GM23338 (cell line): ENCODE measurements at places on chromosomes 4 and X.

- DNase-seq = no peak
These were observed 985.6 kb upstream of the PCDH7 start for GRCh38 chr4:29734343-29735213.

- no peak for DNase-seq
These were observed 3.0 kb upstream of the GUCY2F start for GRCh38 chrX:109484886-109485285.

GRCh38 chrX:40646489-40647306, 663 bp downstream of the CXorf38 start:
- peak; percentile 11 for DNase-seq

GRCh38 chrX:112819813-112820212, 20.8 kb downstream of the AMOT start:
- no peak for DNase-seq

DNA sequence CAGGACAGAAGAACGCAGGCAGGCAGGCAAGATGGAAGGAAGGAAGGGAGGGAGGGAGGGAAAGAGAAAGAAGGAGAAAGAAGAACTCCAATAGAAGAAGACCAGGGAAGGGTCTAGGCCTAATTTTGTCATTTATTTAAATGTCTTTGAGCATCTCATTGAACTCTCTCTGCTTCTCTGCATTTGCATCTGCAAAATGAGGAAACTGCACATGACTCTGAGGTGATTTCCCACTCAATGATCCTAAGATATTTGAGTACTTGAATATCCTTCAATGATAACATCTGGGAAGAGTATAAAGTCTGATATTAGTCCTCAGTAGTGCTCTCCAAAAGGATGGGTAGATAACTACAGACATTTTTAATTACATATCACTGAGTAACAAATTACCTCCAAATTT, 33.1 kb upstream of the RBPJ start:
- no peak for DNase-seq

DNA sequence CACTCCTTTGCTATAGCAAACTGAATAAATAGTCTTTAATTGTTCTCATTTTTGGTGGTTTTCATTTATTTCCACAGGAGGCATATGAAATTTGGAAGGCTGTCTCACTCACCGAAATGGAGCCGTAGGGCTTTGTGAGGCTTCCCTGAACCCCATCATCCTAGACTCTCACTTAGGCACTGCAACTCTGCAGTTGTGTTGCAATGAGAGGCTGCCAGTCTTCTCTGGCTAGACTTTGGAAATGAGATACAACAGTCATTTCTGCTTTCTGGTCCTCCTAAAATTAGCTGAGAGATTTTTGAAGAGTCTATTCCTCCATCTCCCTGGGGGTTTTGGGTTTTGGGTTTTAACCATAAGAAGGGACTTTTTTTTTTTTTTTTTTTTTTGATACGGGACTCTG, 146.5 kb downstream of the SH3BGRL start:
- no peak for DNase-seq

DNA sequence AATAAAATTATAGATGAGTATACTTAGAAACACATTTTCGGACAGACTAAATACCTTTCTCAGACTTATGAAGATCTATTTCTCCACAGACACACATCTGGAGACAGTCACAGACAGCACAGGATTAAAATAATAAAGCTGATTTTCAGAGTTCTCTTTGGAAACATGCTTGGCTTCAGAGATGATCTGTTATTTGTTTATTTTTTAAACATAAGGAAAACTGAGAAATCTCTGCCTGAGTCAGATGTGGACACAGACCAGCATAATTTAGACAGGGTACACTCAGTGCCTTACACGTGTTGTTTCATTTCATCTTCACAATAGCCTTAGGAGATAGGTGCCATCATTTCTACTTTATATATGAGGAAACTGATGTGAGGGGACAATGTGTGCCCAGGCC, 92.1 kb downstream of the SLC9A7 start:
- DNase-seq = no peak

DNA sequence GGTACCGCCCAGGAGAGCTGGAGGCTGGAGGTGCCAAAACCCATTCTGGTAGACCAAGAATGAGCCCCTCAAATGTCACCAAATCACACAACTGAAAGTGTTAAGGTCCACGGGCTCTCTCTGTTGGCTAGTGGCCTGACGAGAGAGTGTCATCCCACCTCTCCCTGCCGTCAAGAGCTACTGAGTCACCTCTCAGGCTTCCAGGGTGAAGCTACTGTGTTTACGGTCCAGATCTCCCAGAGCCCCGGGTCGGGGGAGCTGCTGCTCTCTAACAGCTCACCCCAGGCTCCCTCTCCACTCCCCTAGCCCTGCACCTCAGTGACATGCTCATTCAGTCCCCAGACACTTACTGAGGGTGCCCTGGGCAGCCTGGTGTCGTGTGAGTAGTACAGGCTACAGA, 59.2 kb downstream of the ADGRG2 start:
- DNase-seq = no peak

GRCh38 chrX:119130911-119131310, 3.3 kb upstream of the KIAA1210 start:
- DNase-seq = no peak

GRCh38 chrX:153440556-153441135, 5.2 kb downstream of the TREX2 start:
- no peak for DNase-seq

DNA sequence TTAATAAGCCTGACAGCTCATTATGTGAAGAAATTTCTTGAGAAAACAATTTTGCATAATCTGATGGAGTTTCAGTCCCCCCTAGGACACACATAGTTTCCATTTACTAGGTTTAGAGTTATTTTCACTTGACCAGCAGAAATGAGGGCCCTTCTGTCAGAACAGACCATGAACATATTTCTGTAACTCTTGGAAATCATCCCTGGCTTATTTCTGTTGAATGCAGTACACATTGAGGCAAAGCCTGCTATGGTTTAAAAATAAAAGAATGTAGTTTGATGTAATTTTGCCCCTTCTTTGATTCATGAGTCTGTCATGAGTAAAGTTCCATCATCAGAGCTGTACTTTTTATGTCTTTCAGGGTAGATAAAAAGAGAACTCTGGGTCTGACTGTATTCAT, 104.6 kb upstream of the ETNPPL start:
- no peak for DNase-seq

- no peak for DNase-seq
These were observed 4.3 kb downstream of the PNCK start for GRCh38 chrX:153669174-153669890.

- DNase-seq = no peak
These were observed 786 bp upstream of the ZFX start for GRCh38 chrX:24148535-24149350.

GRCh38 chr4:534576-535151, 35.7 kb downstream of the PIGG start:
- DNase-seq = no peak

GRCh38 chr4:168917138-168917779, 92.8 kb downstream of the CBR4 start:
- peak; percentile 78 for DNase-seq

GRCh38 chr4:130233377-130234047, 1137.6 kb downstream of the C4orf33 start:
- DNase-seq = no peak

DNA sequence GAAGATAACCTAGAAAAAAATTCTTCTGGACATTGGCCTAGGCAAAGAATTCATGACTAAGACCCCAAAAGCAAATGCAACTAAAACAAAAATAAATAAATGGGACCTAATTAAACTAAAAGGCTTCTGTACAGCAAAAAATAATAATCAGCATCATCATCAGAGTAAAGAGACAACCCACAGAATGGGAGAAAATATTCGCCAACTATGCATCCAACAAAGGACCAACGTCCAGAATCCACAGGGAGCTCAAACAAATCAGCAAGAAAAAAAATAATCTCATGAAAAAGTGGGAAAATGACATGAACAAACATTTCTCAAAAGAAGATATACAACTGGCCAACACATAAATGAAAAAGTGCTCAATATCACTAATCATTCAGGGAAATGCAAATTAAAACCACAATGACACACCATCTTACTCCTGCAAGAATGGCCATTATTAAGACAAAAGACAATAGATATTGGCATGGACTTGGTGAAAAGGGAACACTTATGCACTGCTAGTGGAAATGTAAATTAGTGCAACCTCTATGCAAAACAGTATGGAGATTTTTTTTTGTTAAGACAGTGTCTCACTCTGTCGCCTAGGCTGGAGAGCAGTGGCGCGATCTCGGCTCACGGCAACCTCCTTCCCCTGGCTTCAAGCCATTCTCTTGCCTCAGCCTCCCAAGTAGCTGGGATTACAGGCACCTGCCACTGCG, 29.9 kb downstream of the ELF2 start:
- DNase-seq = no peak

DNA sequence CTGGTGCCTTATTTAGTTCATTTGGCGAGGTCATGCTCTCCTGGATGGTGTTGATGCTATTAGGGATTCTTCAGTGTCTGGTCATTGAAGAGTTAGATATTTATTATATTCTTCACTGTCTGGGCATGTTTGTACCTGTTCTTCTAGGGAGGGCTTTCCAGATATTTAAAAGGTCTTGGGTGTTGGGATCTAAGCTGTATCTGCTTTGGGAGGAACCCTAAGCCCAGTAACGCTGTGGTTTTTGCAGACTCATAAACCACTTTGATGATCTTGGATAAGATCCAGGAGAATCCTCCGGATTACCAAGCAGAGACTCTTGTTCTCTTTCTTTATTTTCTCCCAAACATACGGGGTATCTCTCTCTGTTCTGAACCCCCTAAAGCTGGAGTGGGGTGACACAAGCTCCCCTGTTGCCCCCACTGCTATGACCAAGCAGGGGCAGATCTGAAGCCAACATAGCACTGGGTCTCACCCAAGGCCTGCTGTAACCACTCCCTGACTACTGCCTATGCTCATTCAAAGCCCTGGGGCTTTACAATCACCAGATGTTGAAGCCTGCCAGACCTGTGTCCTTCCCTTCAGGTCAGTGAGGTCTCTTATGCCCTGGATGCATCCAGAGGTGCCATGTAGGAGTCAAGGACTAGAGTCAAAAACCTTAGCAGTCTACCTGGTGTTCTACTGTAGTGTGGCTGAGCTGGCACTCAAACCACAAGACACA, 187.6 kb downstream of the GUCY2F start:
- no peak for DNase-seq

DNA sequence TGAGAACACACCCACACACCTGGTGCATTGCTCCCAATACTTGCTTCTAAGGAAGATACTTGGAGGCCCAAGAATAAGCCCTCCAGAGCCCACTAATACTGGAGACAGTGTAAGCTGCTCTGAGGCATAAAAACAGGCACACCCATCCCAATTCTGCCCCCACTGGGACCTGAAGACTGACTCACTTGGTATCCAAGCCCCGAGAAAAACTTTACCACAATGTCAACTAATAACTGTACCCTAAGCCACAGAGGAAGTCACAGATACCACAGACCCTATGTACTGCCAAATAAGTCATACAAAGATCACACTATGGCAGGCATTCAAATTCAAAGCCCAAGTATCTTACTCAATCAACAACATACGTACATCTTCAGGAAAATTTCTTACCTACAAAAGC, 398.2 kb upstream of the SPANXN1 start:
- DNase-seq = no peak

DNA sequence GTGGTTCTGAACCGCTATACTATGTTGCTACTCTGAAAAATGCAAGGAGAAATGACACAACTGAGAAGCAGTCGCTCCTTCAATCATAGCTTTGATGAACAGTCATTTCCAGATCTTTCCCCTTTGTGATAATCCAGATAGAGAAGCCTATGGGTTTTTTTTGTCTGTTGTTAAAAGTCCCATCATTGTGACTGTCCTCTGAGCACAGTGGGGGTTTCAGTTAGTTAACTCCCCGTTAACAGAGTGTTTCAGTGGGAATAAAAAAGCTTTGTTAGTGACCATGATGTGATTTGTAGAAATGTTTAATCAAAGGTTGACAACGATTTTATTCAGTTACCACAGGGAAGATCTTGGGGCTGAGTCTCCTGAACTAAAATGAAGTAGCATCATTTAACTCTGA, 176.2 kb upstream of the MAOA start:
- DNase-seq = no peak

- no peak for DNase-seq
These were observed 116.5 kb downstream of the MAML3 start for GRCh38 chr4:140037353-140038030.

- DNase-seq = no peak
These were observed 420.4 kb upstream of the AGA start for GRCh38 chr4:177862541-177863176.

- DNase-seq = no peak
These were observed 114.4 kb downstream of the AASDH start for GRCh38 chr4:56272927-56273326.

DNA sequence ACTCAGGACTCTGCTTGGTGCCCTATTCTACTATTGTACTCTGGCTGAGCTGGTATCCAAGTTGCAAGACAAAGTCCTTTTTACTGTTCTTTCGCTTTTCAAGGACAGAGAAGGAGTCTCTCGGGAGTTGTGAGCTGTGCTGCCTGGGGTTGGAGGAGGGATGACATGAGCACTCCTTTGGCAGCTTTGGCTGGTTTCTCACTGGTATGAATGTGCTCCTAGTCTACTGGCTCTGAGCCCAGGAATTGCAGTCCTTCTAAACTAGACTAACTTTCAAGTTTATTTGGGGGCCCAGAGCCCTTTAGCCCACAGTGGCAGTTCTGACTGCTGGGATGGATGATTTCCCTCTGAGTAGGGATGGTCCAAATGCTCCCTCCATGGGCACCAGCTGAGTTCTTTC, 997.1 kb downstream of the RAB28 start:
- no peak for DNase-seq

DNA sequence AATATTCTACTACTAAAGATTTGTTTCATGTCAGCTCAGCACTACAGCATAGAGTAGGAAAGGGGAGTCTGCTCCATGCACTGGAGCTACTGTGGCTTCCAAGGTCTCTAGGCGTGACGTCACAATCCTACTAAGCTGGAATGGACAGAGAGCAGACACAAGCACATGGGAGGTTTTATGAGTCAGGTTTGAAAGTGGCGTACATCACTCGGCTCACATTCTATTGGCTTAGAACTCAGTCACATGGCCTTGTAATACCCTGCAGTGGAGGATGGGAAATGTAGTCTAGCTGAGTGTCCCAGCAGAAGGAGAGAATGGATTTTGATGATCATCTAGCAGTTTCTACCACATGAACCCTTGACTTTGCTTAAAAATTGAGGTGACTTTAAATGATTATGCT, 624.8 kb upstream of the ATOH1 start:
- DNase-seq = peak; percentile 68

GRCh38 chr4:83146841-83147240, 32.3 kb upstream of the PLAC8 start:
- no peak for DNase-seq

GRCh38 chrX:150155436-150156035, 207.6 kb upstream of the MAMLD1 start:
- DNase-seq = no peak

DNA sequence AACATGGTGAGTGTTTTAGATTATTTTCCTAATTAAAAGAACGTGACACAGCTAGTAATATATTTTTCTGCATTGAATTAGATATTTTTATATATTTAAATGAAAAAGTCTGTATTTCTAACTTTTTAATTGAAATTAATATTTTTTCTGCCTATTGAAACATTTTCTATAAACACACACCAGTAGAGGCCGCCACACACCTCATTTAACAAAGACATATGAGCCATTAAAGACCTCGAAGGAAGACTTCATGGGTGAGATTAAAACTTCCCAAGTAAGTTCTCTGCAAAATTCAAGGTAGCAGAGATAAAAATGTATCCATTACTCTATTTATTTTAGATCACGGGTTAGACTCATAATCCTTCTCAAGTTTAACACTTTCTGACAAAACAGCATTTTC, 8.3 kb downstream of the SLITRK2 start:
- peak; percentile 36 for DNase-seq
